Stimulated activated CD4-positive, alpha-beta T cell treated with anti-CD3 and anti-CD28 coated beads, Interleukin-15, amount 100 ng/mL, for 1 hour (primary cell): ENCODE measurements at places on chromosomes 6 and 20.

GRCh38 chr20:32123088-32123487 lies 13.6 kb downstream of the TM9SF4 start:
- no peak for DNase-seq

DNA sequence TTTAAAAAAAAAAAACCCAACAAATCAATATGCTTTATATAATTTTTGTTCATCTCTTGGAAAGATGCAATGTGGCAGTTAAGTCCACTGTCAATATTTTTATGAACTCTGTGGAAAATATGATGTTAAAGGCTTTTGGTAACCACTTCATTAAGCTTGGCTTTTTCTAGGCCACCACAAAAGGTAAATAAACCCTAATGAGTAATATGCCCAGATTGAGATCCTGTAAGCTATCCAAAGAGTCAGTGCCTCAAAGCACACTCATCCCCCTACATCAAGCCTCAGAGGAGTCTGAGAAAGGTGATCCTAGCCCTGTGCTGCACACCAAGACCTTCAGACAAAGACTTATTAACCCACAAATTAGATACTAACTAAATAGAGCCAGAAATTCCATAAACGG lies 121.1 kb downstream of the CDC5L start:
- no peak for DNase-seq

DNA sequence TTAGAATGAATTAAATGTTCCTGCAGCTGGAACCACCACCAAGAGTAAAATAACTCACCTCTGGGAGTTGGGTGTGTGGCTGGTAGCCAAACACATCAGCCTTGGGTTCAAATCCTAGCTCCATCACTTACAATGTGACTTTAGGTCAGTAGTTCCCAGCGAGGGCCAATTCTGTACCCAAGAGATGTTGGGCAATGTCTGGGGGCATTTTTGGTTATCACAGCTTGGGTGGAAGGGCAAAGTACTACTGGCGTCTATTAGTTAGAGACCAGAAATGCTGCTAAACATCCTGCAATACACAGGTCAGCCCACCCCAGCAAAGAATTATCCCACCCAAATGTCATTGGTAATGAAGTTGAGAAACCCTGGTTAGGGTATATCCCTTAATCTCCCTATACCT lies 48.8 kb downstream of the SLC13A3 start:
- no peak for DNase-seq

- no peak for DNase-seq
Observed at GRCh38 chr6:26064619-26065257, 22.5 kb upstream of the HFE start.

- DNase-seq, result no peak
Observed at GRCh38 chr6:139174961-139175360, 40.1 kb downstream of the HECA start.

DNA sequence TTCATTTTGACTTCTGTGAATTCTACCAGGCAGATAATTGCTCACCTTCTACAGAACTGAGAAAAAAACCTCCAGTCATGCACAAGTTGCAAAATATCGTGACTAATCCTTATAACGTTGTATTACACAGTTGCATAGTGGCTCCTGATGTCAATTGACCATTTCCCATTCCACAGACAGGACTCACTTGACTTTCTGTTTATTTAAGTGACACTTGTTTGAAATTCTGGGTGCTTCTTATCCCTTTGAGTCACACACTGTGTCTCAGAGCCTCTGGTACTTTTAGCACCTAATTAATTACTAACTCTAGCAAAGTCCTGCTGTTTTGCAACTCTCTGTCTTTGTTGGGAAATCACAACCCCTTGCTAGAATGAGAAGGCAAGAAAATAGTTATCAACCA lies 16.2 kb upstream of the RSPO3 start:
- DNase-seq, result no peak
